ENCODE measurements at places on chromosomes 4 and X.

- no peak for DNase-seq
Observed at GRCh38 chr4:182143086-182143821, 99.9 kb upstream of the TENM3 start.

GRCh38 chrX:9935436-9935835 lies 31.7 kb upstream of the CLDN34 start:
- no peak for DNase-seq

GRCh38 chr4:163651761-163652160 lies 157.3 kb downstream of the TMA16 start:
- DNase-seq = no peak

DNA sequence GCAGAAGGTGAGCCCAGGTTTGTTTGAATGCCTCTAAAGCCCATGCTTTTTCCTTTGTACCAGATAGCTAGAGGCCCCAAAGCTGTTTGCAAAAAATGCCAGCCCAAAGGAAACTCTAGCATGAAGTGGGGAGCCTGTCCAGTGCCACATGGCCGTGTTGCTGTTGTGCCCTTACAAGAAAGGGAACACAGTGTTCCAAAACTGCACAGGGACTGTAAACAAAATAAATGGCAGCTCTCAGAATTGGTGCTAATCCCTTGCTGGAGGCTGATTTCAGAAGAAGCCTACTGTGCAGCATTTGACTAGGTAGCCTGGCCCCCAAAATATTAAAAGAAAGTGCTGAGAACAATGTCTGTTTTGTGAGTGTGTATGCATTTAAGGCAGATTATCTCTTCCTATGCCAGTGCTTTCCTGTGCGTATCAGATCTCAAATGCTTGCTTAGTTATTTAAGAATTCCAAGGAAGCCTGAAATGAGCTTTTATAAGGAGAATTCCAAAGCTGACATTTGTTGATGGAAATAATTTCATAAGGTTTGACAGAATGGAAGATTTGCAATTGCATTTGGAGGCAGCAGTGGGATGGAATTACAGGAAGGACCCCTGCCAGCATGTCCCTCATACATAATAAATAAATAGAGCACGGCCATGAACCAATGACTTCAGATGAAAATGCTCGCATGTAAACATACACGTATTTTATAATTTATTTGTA lies 115.7 kb downstream of the IRF2 start:
- no peak for DNase-seq

DNA sequence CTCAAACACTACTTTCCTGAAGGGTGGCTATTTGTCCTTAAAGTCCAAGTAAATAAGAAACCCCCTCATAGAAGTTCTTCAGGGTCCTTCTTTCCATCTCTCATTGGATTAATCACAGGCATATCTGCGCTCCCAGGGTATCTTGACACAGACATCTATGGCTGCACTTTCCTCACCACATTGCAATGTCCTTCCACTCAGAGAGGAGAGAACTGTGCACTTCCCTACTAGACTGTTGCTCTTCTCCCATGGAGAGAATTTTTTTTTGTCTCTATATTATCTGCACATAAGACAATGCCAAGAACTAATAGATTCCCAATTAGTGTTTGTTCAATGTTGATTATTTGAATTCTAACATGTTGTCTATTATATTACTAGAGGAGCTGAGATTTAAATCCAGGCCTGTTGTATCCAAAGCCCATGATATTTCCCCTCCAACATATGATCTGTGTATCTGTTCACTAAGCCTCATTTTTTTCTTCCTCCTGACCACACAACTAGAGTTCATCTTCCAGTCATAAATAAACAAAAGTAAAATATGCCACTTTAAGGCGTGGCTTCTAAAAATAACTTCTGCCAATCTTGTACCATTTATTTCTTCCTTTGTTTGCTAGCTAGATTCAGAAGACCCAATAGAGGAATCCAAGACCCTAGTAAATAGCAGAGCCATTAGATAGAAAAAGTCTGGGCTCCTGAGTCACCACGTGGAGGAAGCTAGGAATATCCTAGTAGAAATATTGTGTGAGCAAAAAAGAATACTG lies 61.5 kb upstream of the FAM241A start:
- DNase-seq = no peak

DNA sequence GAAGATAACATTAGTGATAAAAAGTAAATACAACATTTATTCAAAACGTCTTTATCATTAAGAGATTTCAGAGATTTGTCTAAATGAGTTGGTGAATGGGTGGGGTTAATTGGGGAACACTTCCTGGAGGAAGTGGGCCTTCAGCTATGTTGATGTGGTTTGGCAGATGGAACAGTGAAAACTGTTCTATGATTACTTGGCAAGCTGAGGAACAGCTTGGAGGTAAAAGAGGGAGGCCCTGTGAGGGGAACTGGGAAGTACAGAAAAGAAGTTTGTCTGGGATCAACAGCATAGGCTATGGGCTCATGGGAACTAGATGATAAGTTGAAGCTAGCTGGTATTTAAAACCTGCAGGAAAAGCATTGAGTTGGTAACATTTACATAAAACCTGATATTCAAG lies 26.0 kb downstream of the OCRL start:
- no peak for DNase-seq

DNA sequence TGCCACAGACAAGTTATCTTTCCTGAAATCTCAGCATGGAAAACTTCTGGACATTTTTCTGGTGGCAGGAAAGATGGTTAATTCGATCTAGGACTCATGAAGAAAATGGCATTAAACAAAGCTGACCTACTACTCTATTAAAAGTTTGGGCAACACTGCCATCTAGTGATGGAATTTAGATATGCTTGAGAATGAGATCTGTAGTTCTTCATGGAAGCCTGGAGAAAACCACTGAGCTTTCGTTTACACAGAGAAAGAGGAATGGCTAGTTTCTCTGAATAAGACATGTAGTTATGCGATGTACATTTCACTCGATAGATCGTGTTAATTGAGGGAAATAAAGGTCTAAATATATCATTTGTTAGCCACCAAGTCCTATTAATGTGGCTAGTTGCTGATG lies 51.7 kb upstream of the CHRDL1 start:
- no peak for DNase-seq
